Mammary epithelial cell (primary cell): ENCODE measurements at places on chromosomes 1 and 21. TPM values are rescaled to one million over a fixed set of nuclear protein-coding genes. Genes with fewer than 3 reads are reported as not detected.

GRCh38 chr1:181131255-181131941 is 42.9 kb downstream of the IER5 start:
- DNase-seq = no peak

- DNase-seq = peak; percentile 80
Measured at GRCh38 chr1:214557952-214558735, 6.7 kb upstream of the PTPN14 start.

GRCh38 chr1:17001760-17002523 is 9.8 kb downstream of the ATP13A2 start:
- DNase-seq = no peak

DNA sequence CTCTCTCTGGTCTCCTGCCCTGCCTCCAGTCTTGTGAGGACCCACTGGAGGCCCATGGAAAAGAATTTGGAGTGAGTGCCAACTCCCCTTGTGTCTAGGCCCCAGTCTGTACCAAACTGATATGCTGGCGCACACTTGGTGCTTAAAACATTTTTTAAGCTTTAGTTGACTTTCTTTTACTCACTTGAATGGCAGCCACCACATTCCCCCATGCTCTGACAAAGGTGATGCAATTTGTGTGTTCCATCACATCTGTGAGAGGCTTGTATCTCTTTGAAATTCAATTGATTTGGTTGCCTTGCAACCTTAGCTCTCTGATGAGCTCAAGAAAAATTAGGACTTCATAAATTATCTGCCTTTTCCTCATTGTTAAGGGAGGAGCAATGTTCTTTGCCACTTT is 30.5 kb upstream of the WDTC1 start:
- no peak for DNase-seq

GRCh38 chr21:44687671-44688070 is 5.7 kb upstream of the KRTAP12-1 start:
- no peak for DNase-seq

- DNase-seq = peak; percentile 28
Measured at GRCh38 chr1:34983700-34984355, 1.3 kb downstream of the TMEM35B start.

B3GALT5 gene
- not detected in 2 replicates for total RNA-seq

CD34 gene
- not detected for total RNA-seq
